ENCODE measurements at places on chromosomes 7 and 10. TPM values are rescaled to one million over a fixed set of nuclear protein-coding genes. Genes with fewer than 3 reads are reported as not detected.

Gene LRRD1
- total RNA-seq: not detected

GRCh38 chr10:117757086-117757720, 214.7 kb downstream of the EMX2 start:
- no peak for DNase-seq

Gene SMKR1
- 2.2 TPM for total RNA-seq

DNA sequence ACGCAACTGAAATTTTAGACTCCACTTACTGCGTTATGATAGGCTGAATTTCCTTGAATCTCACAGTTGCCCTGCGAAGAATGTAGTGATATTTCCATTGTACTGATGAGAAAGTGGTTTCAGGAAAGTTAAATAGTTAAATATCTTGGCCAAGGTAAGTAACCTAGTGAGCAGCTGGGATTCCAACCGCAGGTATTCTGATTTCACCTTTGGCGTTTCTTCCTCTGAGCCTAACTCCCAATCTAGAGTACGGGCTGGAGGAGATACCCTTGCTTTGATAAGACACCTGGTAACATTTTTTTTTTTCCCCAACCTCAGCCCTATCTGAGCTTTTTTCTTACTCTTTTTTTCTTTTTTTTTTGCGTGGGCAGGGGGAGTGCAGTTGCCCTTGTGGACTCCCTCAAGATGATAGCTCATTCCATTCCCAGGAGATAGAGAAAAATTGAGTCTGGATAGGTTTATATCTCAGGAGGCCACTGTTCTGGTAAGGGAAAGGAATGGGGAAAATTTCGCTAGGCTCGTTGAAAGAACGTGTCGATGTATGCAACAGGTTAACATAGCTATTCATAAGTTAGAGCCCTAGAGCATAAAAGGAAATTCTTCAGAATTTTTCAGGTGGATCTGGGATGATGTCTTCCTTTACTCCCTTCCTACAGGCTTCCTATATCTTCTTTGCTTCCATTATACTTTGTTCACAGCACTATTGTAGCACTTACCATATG, 3.1 kb upstream of the TAS2R38 start:
- no peak for DNase-seq

- no peak for DNase-seq
These were observed 4.3 kb upstream of the ABCC2 start for GRCh38 chr10:99777918-99778714.
